ENCODE measurements at places on chromosomes 7 and 10. TPM values are rescaled to one million over a fixed set of nuclear protein-coding genes. Genes with fewer than 3 reads are reported as not detected.

GRCh38 chr7:154372011-154372601 is 319.9 kb downstream of the DPP6 start:
- no peak for DNase-seq

DNA sequence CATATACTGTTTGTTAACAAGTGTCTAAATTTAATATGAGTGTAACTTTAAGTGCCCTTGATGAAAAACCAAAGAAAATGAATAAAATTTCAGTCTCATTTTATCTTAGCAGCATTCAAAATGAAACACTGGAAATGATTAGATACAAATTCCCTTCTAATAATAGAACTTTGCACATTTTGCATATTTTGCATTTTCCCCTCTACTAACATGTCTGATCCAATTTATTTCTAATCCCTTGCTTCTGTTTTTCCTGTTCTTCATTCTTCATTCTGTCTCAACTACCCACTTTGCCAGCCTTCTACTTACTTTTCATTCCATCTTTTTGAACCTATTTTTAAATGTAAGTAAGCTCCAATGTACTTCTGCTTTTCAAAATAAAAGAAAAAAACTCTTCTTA is 42.7 kb upstream of the SEMA3D start:
- no peak for DNase-seq

DNA sequence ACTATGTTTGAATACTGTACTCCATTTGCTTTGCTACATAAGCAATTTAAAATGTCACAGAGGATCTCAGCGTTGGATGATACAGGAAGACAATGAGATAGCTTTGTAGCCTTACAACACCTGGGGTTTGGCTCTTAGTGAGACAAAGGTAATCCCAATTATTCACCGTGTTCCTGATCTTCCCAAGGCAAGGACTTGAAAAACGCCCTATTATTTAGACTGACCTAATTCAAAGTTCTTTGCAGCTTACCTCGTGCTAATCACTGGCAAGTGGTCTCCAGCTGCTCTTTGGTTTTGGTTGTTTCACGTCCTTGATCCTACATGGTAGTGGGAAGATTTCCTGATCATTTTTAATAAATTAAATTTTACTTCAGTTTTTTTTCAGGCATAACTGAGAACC is 23.0 kb upstream of the C7orf33 start:
- DNase-seq: no peak

FAM25C gene
- not detected for total RNA-seq

GRCh38 chr10:14701466-14701865 is 73.2 kb downstream of the FAM107B start:
- DNase-seq: no peak

GNG11 gene
- total RNA-seq: not detected

CACNB2 gene
- total RNA-seq: 0.13 TPM

PNLIPRP3 gene
- total RNA-seq: not detected

HYAL4 gene
- total RNA-seq: not detected

- no peak for DNase-seq
Measured at GRCh38 chr7:53302496-53303246, 267.2 kb downstream of the POM121L12 start.

DNA sequence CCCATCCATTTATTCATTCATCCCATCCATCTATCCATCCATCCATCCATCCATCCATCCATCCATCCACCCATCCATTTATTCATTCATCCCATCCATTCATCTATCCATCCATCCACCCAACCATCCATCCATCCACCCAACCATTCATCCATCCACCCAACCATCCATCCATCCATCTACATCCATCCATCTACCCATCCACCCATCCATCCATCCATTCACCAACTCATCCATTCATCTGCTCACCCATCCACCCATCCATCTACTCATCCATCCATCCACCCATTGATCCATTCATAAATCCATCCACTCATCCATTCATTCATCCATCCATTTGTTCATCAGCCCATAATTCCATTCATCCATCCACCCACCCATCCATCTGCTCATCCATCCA is 56.4 kb downstream of the PFKFB3 start:
- no peak for DNase-seq

TRIM74 gene
- total RNA-seq: 0.44 TPM

- no peak for DNase-seq
Measured at GRCh38 chr7:70034999-70035398, 436.7 kb downstream of the AUTS2 start.

CPED1 gene
- total RNA-seq: not detected

SAP25 gene
- 11.2 TPM for total RNA-seq

GRCh38 chr7:17523813-17524739 is 225.6 kb downstream of the AHR start:
- no peak for DNase-seq

DNA sequence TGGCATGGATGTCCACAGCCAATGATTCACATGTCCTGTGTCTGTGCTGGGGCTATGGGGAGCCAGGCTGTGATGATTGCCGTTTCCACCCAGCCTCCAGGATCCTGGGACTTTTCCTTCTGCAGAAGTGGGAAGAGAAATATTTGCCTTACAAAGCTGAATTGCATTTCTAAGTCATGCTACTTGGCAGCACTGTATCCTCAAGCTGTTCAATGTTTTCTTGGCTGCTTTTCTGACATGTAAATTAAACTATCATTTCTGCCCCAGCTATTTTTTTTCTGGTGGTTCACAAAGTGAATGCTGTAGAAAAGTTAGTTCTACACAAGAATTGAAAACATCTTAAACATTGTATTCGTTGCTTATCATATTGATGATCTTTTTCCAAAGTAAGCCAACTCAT is 51.9 kb upstream of the TCERG1L start:
- DNase-seq: no peak

DNA sequence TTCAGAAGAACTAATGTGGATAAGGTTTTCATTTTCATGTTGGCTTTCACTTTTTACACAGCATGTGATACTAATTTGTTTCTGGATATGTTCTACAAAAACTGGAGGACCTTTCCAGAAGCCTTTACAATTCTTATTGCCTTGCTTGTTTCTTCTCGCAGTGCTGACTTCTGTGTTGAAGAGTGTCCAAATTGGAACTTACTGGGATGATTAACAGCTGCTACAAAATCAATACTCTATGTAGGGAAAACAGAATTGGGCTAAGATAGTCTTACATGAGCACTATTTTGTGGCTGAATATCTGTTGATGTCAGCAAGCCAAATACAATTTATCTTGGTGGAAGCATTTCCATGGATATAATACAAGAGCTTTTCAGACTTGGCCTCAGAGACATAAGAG is 351.2 kb downstream of the DGKB start:
- DNase-seq: no peak

Measured in activated T-helper 1 cell treated with anti-CD3 and anti-CD28 coated beads, Interleukin-12 subunit alpha, Interleukin-12 subunit beta, Interleukin-2, Interleukin-4 antibody, amounts not matched to agents 30 ng/mL and 10 ng/mL and 1 ng/mL, durations not matched to agents 14 hours and 24 hours and 36 hours (primary cell).